Inflammatory macrophage (primary cell): ENCODE measurements at places on chromosomes 3 and 15.

GRCh38 chr15:77179541-77179998 lies 108.7 kb upstream of the TSPAN3 start:
- DNase-seq, result no peak

DNA sequence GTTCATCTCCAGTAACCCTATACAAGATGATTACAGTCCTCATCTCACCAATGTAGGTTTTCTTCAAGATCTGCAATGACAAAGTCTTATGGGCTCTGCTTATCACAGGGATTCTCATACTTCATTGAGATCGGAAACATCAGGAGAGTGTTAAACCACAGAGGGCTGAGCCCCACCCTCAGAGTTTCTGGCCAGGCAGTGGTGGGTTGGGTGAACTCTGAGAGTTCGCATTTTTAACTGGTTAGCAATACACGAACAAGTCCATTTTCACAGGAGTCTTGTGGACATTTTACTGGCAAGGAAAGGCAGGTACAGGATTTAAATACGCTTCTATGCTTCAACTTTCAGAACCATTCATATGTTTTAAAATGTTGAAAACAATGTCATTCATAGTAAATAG lies 366.7 kb upstream of the ROBO2 start:
- DNase-seq, result no peak

- DNase-seq, result peak; percentile 34
Observed at GRCh38 chr15:79168922-79169456, 78.4 kb upstream of the RASGRF1 start.

DNA sequence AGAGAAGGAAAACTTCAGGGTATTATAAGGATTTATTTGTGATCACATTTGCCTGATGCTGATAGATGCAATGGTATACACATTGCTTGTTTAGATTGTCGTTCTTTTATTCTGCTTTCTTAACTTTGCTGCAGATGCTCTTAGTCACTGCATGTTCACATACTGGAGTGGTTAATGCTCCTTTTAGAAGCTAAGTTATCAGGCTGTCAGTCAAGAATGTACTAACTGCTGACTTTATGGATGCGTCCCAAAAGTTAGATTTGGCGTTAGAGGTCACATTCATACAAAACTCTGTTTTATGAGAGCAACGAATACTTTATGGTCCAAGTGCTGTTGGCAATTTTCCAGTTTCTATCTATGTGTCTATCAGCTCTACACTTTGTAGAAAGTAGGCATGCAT lies 160.7 kb downstream of the BBX start:
- DNase-seq, result no peak

DNA sequence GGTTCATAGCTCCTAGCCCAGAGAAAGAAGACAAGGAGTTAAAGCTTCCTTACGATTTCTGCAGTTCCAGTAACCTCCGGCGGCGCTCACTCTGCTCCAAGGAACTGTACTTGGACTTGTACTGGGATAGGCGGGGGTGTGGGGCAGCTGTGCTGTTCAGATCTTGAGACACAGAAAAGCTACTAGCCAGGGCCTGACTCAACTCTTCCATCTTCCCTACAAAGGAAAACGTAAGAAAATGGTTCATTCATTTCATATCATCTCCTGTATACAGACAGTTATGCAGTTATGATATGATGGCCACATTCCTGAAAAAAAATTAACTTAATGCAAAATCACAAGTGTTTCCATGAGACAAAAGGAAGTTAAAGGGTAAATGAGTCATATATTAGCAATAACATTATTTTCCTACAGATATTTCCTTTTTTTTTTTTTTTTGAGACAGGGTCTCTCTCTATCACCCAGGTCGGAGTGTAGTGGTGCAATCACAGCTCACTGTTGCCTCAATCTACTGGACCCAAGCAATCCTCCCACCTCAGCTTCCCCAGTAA lies 4.6 kb downstream of the SNUPN start:
- DNase-seq, result peak; percentile 53

- DNase-seq, result no peak
Observed at GRCh38 chr3:64494526-64494925, 193.3 kb downstream of the ADAMTS9 start.

- DNase-seq, result no peak
Observed at GRCh38 chr3:153958635-153959595, 162.3 kb upstream of the ARHGEF26 start.

DNA sequence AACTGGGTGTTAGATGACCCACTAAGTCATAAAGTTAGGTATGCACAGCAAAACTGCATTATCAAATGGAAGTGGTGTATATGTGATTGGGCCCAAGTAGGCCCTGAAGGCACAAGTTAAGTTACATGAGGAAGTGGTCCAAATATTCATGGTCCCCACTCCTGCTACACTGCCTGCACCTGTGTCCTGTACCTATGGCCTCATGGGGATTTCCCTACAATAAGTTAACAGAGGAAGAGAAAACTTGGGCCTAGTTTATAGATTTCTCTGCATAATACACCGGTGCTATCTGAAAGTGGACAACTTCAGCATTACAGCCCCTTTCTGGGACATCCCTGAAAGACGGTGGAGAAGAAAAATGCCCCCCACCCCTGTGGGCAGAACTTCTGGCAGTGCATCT lies 41.5 kb downstream of the STRIT1 start:
- DNase-seq, result no peak

DNA sequence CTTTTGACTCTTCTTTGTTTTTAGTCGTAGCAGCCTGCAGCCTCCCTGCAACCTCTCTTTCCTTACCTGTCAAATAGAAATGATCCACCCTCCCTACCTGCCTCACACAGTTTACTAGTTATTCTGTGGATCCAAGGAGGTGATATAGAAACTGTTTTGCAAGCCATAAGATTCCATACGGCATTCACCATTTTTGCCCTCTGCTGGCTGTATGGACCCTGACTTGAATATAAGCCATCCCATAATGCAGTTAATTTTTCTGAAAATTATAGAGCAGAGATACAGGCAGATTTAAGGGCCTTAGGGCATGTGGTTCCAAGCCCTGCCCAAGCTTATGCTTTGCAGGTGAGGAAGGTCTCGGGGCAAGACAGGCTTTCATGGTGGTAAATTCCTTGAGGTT lies 63.8 kb downstream of the CPN2 start:
- DNase-seq, result no peak

- no peak for DNase-seq
Observed at GRCh38 chr3:62604751-62605351, 231.5 kb upstream of the FEZF2 start.

DNA sequence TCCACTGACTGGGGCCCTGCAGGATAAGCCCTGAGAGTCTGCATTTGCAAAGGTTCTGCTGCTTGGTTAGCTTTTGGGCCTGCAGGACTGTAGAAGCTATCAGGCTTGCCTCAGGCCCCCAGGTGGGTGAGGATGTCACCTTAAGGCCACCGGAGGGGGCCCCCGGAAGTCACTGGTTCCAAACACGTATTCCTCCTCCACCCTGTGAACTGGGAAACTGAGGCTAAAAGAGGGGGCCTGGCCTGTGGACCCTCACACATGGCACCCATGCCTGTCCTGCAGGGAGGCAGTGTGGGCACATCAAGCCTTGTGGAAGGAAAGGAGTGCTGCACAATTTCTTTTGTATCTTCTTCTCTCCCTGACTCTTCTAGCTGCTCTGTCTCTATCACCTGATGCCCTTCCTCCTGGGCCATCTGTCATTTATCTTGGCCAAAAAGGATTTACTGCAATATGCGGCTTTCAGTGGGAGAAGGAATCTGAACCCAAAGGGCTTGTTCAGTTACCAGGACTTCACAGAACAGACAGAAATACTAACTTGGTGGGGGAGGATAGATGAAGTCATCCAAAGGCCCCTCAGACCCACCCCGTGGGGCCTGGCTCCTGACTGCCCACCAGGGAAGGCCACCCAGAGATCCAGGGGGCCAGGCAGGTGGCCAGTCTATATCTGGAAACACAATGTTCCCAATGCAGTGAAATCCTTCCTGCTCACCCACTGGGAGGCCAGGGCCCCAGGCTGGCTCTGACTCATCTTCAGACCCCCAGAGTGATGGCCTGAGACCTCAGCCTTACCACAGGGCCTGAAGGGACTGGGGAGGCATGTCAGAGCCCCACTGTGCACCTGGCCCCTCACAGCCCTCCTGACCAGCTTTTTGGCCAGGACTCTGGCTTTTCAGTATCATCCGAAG lies 18.3 kb downstream of the UBAP1L start:
- no peak for DNase-seq

- no peak for DNase-seq
Observed at GRCh38 chr15:44570361-44570760, 33.4 kb downstream of the EIF3J start.

DNA sequence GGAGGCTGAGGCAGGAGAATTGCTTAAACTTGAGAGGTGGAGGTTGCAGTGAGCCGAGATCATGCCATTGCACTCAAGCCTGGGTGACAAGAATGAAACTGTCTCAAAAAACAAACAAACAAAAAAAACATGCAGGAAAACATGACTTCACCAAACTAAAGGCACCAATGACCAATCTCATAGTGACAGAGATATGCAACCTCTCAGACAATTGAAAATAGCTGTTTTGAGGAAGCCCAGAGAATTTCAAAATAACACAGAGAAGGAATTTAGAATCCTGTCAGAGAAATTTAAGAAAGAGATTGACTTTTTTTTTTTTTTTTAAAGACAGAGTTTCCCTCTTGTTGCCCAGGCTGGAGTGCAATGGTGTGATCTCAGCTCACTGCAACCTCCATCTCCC lies 26.1 kb downstream of the NCBP2 start:
- DNase-seq, result peak; percentile 84

DNA sequence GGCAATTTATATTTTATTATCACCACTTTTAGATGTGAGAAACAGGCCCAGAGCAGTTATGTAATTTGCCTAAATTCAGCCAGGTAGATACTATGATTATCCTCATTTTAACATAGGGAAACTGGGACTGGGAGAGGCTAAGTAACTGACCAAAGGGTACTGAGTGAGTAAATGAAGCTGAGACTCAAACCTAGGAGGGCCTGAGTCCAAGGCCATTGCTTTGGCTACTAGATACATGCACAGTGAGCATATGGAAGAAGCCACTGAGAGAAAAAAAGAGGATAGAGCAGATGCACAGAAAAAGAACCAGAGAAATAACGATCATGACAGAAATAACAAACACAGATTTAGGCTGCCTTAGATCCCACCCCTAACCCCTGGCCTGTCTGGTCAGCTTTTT lies 33.6 kb downstream of the USF3 start:
- no peak for DNase-seq

DNA sequence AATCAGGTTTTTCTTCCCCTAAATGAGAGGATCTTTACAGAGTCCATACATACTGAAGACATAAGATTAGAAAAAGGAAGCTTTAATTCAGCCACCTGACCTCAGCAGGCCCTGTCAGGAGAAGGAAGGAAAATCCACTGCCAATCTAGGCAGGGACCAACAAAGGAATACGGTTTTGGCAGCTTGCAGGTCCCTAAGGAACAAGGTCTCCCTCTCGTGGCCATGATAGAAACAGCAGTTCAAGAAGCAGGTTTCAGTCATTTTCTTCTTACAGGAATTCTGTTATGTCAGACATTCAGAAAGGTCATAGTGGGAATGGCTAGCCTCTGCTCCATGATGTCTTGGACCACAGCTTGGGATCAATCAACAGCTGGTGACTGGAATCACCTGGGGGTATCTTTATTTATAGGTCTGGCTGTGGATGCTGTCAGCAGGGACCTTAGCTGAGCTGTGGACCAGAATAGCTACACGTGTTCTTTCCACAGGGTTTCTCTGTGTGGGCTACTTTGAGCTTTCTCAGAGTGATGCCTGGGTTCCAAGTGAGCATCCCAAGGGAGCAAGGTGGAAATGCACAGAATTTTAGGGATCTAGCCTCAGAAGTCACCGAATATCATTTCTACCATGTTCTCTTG lies 9.4 kb upstream of the CMSS1 start:
- peak; percentile 61 for DNase-seq

DNA sequence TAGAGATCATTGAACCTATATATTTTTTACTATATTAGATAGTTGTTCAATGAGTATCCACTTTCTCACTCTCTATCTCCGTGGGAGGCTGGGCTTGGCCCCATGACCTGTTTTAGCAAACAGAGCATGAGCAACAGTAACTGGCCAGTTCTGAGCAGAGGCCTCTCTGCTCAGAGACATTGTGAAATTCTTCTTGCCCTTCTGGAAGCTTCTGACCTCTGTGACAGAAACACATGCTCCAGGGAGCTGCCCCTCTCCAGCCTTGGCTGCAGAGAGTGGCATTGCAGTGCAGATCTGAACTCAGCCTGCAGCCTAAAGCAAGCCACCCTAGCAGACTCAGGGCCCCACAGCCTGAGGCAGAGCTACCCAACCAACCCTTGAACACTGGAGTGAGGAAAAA lies 20.5 kb downstream of the FAM240A start:
- DNase-seq, result peak; percentile 64

DNA sequence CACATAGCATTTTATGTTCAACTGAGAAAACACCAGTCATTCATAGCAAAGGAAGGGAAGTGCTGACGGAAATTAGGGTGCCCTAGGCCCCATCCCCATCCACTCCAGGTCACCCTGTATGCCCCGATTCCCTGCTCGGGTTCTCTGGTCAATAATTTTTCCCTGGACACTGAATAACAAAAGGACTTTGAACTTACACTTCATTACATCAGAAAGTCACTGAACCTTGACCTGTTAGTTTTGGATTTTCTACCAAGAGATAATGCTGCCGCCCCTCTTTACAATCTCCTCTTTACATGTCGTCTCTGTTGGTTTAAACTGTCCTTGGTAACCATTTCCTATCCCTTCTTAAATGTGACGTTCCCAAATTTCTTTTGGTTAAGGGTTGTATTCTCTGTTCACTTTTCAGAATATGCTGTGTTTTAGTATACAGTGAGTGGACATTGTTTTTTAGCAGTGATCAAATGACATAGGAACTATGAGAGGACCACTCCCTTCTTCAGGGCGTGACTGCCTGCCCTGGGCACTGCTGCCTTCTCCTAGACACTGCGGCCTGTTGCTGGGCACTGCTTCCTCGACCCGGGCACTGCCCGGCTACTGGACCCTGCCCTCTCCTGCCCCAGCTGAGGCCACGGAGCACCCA lies 13.6 kb upstream of the AHSG start:
- no peak for DNase-seq

DNA sequence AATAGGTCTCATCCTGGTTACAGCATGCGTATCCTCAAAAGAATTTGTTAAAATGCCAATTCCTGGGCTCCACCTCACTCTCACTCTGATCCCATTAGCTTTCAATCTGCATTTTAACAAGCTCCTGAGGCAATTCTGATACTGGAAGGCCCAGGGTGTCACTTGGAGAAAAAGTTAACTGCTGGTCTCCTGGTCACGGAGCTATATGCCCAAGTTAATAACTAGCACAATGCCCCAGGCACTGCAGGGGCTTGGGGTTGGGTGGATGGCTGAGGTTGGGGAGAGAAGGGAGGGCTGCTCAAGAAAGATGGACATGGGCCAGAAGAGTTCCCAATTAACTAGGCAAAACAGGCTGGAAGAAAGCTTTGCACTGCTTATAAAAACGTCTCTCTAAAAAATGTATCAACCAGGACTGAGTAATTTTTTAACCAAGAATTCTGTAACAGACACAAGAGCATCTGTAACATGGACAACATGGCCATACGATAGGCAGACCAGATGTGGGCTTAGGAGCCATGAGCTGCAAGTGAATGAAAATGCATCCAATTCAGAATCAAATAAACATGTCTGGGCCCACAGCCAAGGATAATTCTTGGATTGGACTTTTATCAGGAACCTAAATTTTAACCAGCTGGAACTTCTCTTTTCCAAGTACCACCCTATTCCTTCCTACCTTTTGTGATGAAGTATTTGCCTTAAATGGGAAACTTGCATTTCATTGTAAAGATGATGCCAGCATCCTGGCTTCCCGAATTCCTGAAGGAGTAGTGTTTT lies 4.2 kb downstream of the IL17RD start:
- no peak for DNase-seq
